ENCODE measurements at places on chromosomes 4 and X.

- DNase-seq, result no peak
Observed at GRCh38 chr4:104017213-104017612, 297.4 kb upstream of the TACR3 start.

- DNase-seq, result no peak
Observed at GRCh38 chr4:140343303-140343702, 30.1 kb upstream of the SCOC start.

DNA sequence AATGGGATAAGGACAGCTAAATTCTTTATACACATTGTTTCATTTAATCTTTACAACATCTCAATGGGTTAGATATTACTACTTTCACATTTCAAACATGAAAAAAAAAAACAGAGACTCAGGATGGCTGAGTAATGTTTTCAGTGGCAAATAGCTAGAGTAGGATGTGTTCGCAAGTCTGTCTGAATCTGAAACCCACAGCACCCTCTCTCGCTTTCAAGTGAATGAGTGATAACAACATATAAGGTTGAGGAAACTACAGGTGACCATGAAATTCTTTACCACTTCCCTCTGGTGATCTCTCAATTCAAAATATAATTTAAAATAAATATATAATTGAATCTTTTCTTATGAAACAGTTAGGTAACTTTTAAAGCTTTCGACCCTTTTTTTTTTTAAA is 162.6 kb downstream of the PRR32 start:
- no peak for DNase-seq

- no peak for DNase-seq
Observed at GRCh38 chr4:20253283-20253734, 1.6 kb downstream of the SLIT2 start.

GRCh38 chrX:130593911-130594310 is 192.1 kb downstream of the RBMX2 start:
- no peak for DNase-seq

DNA sequence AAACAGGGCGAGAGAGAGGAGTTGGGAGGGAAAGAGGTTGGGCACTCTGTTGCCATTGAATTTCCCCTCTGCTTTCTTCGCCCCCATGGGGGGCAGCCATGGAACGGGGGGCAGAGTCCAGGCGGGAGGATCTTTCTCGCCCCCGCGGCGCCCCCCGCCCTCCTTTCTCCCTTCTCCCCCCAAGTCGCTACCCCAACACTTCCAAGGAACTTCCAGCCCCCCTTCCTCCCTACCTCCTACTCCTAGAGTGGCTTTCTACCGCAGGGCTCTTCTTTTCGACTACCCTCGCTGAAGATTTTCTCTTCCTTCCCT is 594 bp upstream of the STAG2 start:
- DNase-seq, result no peak

- no peak for DNase-seq
Observed at GRCh38 chr4:9969526-9970398, 51.5 kb downstream of the SLC2A9 start.

- no peak for DNase-seq
Observed at GRCh38 chrX:109847257-109848187, 114.5 kb upstream of the ACSL4 start.

DNA sequence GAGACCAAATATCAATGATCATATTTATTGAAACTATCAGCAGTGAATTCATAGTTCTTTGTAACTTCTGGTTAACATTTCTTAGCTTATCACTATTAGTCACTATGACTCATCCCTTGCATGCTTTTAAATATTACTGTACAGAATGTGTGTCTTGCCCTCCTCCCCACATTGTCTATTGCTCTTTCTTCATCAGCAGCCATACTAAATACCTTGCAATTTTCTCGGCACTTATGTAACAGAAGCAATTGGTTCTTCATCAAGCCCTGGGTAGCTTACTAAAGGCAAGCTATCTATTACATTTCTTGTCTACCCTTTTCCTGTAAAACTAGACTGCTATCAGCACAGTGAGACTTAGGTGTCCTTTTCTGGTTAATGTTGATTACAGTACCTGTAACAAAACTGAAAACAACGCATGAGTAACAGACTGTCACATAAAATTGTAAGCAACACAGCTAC is 8.2 kb downstream of the KLHL4 start:
- DNase-seq, result no peak

DNA sequence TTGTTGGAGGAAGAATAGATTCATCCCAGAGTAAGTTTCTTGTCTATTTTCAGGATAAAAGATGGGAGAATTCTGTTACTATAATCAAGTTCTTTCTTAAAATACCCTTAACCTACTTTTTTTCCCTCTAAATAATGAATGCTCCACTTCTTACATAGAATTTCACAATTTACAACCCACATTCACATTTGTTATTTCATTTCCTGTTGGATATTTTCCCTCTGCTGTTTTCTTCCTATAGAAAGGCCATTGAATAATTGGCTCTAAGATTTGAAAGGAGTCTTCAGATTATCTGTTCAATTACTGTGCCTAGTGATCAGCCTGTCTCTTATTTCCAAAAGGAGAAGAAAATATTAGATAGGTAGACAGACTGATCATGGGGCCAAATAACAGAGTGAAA is 79.7 kb downstream of the CPE start:
- DNase-seq, result no peak

DNA sequence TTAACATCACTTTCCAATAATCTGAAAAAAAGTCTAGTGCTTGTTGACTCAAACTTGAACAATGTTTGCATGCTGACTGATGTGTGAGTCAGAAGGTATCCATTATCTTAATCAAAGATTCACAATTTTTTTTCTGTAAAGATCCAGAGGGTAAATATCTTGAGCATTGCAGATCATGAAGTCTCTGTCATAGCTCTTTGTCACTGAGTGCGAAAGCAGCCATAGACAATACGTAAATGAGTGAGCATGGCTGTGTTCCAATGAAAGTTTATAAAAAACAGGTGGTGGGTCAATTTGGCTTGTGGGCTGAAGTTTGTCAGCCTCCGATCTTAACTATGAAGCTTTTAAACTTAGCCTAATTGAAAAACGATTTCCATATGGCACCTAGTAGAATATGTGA is 37.7 kb downstream of the NHS start:
- no peak for DNase-seq

- DNase-seq, result no peak
Observed at GRCh38 chr4:123479944-123480343, 83.3 kb downstream of the SPRY1 start.

DNA sequence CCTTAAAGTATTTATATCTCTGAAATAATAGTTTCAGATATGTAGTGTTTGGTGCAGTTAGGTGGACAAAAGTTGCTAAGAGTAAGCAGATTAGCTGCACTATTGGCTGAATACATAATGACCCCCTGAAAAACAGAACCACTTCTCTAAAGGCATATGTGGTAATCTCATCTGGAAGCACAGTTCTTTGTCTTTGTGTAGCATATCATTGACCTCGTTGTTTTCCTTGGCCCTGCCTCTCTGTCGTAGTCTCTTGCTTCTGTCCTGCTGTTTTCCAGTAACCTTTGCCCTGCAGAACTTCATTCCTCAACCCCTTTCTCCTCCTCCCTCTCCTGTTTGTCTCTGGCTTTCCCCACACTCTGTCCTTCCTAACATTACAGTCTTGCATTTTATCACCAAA is 41.4 kb downstream of the JADE3 start:
- no peak for DNase-seq

- no peak for DNase-seq
Observed at GRCh38 chrX:791479-792034, 161.0 kb downstream of the SHOX start.

DNA sequence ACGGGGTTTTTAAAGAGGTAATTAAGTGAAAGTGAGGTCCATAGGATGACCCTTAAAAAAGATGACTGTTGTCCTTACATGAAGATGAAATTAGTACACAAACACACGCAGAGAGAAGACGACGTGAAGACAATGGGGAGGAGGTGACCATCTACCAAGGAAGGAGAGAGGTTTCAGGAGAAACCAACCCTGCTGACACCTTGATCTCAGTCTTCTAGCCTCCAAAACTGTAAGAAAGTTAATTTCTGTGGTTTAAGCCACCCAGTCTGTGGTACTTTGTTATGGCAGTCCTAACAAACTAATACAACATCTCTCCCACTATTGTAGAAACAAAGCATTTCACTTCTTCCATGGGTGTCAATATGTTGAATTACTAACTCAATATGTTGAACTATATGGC is 139.6 kb upstream of the ATOH1 start:
- no peak for DNase-seq

DNA sequence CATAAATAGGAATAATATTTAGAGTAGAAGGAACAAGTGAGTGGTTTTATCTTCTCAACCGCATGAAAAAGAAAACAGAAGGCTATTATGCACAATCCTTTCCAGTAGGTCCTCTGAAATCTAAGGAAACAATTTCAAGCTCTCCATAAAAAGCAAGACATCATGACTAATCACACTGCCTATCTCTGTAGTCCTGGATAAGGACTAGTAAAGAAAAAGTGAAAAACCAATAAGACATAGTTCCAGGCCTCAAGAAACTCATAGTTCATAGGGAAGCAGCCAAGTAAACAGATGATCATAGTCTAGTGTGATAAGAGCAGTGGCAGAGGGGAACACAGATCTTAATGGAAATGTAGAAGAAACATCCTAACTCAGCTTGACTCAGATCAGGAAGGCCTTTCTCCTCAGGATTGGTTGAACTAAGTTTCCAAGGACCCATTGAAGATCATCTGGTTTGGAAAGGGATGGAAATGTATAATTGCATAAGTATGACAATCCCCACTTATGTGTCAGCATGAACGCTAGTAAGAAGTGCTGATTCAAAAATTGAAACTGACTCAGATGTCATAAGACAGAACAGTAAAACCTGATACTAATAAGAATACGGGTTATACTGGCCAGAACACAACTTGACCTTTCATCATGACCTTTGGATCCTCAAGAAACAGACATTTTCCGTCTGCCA is 155.3 kb downstream of the GRIA3 start:
- DNase-seq, result no peak

DNA sequence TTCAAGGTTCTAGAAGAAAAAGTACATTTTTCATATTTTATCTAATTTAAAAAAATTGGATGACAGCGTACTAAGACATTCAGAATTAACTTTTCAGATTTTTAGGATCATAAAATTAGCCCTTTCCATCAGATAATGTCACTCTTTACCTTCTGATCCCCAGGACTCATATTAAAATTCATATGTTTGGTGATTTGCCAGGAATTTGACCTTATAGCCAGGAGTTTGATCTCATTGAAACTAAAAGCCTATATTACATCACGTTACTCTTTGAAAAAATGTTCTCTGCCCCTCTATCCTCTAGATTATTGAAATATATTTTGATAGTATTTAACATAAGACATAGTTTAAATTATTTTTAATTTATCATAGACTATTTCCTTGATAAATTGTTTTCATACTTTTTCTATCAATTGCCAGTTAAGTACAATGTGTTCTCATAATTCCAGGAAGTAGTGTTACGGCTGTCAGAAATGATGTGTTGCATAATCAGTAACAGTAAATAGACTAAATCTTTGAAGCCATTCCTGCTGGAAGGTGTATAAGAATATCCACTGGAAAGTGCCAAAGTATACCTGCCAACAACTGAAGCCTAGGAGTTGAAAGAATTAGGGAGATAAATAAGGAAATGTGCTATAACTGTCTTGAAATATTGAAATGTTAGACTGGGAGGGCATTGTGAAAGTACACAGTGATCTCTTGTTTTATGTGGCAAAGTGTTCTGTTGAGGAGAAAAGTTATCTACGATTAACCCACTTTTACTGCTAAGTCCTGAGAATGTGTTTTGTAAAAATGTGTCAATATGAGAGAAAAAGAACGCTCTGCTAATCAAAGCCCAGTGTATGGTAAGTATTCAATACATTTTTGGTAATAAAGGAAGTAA is 32.9 kb upstream of the PDGFC start:
- no peak for DNase-seq

- DNase-seq, result no peak
Observed at GRCh38 chr4:5712517-5712916, 1.5 kb downstream of the EVC start.

DNA sequence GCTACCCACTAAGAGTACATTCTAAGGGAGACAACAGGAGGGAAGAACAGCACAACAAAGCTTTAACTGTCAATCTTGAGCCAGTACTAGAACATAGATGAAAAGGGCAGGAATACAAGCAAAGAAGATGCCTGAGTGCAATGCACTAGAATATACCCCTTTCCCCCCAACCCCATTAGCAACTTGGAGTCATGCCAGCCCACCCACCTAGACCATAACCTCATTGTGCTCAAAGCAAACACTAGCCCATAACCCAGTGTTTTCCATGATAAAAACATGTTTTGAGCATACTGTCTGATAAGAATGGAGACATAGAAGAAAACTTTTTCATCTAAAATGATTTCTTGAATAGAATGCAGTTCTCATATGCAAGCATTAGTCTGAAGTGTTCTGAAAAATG is 183.2 kb downstream of the RAP1GDS1 start:
- DNase-seq, result no peak

DNA sequence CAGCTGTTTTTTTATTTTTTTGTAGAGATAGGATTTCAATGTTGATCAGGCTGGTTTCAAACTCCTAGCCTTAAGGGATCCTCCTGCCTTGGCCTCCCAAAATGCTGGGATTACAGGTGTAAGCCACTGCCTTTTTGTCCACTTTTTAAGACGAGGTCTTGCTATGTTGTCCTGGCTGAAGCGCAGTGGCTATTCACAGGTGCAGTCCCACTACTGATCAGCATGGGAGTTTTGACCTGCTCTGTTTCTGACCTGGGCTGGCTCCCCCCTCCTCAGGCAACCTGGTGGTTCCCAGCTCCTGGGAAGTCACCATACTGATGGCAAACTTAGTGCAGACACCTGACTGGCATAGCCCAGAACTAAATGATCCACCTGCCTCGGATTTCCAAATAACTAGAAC is 2.3 kb upstream of the NSD2 start:
- DNase-seq, result no peak

- no peak for DNase-seq
Observed at GRCh38 chr4:107683873-107684272, 36.2 kb downstream of the PAPSS1 start.

- no peak for DNase-seq
Observed at GRCh38 chrX:106278951-106279350, 110.8 kb downstream of the PWWP3B start.

DNA sequence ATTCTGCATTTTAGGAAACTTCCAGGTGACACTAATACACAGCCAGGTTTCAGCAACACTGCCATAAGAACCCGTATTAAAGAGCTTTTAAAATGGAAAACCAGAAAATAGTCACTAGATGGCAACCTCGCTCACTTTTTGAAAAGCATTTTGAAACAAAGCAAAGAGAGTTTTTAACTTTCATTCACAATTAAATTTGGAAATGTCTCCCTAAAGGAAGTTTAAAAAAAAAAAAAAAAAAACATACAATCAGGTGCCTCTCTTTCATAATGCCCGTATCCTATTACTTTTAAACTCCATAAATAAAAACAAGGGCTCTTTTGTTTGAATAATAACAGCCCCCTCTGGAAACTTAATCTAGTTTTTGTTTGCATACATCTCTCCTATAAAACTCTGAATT is 20.3 kb downstream of the MEPE start:
- no peak for DNase-seq
